ENCODE measurements at places on chromosomes 3 and 15.

DNA sequence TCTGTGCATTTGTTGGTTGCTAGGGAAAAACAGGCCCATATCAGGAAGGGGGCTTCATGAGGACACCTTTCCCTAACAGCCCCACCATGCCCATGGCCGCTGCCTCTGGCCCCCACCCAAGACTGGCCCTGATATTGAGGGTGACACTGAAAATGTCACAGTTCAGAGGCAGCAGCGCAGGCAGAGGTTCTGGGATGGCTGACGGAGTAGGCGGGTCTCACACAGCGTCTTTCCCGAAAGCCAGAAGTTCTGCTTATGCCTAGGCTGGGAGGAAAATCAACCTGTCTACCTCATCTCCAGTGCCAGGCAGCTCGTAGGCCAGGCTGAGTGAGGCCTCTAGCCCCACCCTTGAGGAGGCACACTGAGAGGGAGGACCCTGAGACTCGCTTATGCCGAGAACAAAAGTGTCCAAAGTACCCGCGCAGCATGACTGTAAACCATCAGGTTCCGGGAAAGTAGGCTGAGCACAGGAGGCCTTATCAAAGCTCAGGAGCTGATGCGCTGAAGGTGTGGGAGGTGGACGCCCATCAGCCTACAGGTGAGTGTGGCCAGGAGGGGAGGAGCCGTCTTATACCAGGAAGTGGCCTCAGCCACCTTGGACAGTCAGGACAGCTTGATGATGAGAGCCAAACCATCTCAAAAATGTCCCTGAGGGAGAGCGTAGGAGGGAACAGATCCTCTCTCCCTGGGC is 27.5 kb downstream of the GRAMD2A start:
- no peak for DNase-seq

DNA sequence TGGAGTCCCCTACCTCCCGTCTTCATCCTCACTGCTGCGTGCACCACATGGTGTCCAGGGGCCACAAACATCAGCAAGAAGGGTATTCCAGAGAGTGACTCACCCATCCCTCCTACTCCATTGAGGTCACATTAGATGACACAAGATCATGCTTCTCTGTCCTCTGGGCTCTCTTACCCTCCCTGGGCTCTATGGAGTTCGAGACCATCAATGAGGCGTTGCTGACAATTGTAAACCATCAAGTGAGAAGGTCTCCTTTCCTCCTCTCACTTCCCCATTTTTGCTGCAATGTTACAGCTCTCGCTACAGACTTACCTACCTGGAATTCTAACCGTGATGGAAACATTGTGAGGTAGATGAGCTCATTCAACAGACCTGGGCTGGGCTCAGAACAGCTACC is 51.7 kb downstream of the HMCES start:
- no peak for DNase-seq

DNA sequence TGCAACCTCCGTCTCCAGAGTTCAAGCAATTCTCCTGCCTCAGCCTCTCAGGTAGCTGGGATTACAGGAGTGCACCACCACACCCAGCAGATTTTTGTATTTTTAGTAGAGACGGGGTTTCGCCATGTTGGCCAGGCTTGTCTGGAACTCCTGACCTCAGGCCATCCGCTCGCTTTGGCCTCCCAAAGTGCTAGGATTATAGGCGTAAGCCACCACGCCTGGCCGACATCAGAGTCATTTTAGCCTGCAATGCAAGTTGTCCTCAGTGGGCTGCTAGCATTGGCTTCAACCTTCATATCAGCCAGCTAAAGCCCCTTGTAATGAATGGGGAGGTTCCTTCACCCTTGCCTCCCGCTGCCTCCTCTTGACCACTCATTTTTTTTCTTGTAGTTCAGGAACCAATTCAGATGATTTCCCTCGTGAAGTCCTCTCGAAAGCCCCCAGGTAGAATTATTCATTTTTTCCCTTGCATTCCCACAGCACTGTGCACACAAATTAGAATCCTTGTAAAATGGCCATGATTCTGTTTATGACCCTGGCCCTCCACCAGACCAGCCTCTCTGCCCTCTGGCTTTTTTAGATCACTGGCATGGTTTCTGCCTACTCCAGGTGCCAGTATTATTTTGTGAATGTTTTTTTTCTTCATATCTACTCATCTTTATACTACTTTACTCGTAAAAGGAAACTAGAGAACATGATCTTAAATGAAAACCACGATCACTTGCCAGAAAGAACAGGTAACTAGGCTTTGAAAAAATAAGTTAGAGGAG is 29.1 kb downstream of the FLNB start:
- no peak for DNase-seq

GRCh38 chr3:18634461-18634860 is 209.3 kb upstream of the SATB1 start:
- DNase-seq = no peak

GRCh38 chr15:89129123-89129815 is 41.0 kb downstream of the ABHD2 start:
- peak; percentile 59 for DNase-seq

- peak; percentile 39 for DNase-seq
Measured at GRCh38 chr3:48560648-48561018, 2.9 kb downstream of the UCN2 start.

DNA sequence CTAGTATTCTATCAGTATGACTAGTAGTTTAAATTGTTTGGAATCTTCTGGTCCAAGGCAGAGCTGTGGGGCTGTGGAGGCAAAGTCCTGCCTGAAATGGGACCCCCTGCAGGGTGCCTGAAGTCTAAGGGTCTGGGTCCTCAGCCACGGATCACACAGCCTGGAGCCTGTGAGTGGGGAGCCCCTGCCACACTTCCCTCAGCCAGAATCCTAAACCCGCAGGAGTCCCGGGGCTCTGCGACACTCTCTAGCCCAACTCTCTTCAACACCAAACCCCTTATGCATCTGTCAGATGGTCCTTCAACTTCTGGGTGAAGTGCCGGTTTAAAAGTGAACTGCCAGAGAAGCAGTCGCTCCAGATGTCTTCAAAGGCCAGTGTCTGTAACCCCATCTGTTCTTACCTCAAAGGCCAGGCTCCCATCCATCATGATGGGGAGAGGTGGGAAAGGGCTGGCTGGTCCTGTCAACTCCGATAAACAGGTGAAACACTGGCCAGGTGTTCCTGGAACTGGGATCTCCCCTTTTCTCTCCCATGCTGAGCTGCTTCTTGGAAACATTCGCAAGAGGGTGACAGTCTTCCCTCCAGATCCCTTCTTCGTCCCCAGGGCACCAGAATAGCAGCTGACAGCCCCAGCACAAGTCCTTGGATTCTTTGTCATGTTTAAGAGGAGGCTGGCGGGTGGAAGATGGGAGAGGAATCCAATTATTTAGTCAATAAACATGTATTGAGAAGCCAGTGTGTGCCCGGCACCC is 45.6 kb downstream of the CPN2 start:
- no peak for DNase-seq

DNA sequence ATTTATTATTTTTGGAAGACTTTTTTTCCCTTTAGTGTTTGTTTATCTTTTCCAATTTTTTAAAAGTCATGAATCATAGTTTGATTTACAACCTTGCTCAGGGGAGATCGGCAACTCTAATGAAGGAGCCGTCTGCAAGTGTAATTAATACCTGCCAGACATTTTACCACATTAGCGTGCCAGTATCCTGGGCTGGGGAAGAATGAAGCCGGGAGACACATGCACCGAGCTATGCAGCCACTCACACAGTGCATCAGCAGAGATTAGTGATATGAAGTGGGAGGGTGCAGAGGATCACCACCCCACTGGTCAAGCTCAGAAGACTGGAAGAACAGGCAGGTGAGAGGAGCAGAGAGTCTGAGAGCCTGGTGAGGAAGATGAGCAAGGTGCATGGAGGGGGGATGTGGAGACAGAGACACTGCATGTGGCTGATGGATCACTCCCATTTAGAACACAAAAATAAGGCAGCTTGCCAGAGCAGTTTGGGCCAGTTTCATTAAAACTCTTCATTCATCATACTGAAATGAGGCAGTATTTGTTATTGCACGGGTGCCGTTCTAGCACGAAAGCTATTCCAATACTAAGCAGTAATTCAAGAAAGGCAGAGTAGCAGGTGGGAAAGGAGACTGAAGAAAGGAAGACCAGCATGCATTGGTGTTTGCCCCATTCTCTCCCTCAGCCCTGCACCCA is 821.6 kb downstream of the TUSC7 start:
- peak; percentile 14 for DNase-seq

- DNase-seq = no peak
Measured at GRCh38 chr3:33823821-33824220, 25.4 kb downstream of the PDCD6IP start.

DNA sequence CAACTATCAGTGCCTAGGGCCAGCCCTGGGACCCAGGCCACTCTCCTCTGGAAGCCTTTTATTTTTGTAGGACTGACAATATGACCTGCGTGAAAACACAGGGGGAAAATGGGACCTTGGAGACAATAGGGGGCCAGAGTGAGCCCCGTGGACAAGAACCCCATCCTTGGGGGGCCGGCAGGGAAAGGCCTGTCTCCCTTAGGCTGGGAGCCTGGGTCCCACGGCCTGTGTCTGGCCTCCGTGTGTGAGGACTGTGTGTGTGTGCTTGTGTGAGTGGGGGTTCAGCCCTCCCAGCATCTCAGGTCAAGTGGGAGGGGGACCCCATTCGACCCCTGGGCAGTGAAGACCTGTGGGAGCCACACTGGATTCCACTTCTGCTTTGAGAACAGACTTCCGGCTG is 53.3 kb downstream of the EXOG start:
- DNase-seq = no peak

GRCh38 chr15:25741256-25741580 is 121.9 kb downstream of the ATP10A start:
- DNase-seq = no peak

DNA sequence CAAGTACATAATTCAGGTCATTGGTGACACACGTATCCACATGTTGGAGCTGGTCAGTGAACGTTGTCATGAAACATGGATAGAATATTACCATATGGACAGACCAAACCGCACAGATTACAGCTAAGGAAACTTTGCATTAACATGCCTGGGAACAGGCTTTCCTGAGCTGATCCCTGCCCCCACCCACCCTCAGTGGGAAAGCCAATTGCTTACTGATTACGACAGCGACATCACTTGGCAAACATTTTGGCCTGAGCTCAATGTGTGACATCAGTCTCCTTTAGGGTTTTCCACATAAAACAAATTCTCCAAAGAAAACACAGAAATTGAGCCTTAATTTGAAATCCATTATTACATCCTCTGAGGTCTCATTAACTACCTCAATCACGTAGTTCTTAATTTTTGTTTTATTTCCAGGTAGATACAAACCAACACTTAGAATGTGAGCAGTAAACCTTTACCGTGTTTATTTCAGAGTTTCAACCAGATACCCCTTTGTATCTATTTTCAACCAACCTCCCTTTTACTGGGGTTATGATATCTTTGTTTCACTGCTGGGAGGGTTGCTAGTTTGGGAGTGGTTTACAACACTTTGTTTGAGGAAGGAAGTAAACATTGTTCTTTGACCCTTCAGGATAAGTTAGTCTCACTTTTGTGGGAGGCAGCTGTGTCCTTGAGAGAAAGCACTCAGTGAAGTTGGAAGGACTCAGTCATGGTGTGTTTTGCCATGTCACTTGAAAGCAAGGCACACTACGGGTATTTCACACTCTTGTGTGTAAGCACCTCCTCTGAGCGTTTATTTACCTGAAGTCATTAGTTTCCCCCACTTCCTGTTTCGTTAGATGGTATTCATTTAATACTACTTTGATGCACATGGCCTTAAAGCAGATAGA is 103.1 kb downstream of the CMSS1 start:
- DNase-seq = no peak

DNA sequence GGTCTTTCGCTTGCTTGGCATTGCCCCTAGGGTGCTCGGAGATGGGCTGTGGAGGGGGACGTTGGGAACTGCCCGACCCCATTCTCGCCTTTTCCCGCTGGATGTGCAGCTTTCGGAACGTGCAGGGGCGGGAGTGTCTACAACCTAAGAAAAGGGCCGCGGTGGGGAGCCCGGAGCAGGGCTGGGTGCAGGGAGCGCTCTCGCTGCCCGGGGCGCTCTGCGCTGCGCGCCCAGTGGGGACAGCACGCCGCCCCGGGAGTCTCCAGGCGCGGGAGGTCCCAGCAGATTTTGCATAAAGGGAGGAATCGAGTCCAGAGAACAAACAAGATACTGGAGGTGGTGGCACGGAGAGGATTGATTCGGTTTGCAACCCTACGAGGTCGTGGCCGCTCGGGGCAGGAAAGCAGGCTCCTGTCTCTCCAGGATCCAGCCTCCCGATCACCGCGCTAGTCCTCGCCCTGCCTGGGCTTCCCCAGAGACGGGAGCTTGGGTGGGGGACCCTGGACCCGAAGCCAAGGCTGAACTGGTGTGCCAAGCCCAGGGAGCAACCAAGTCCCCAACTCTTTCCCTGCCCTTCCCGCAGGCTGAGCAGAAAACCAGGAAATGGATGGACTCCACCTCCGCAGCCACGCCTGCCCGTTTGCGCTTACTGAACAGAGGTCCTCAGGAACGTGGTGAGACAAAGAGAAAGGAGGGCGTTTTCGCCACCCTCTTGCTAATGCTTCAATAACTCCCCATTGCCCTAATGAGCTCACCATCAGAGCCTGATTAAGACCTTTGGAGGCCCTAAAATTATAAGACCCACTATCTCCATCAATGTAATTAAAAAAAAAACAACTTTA is 59.7 kb downstream of the NOX5 start:
- peak; percentile 82 for DNase-seq

GRCh38 chr3:138768125-138768524 is 66.6 kb downstream of the PIK3CB start:
- DNase-seq = no peak

DNA sequence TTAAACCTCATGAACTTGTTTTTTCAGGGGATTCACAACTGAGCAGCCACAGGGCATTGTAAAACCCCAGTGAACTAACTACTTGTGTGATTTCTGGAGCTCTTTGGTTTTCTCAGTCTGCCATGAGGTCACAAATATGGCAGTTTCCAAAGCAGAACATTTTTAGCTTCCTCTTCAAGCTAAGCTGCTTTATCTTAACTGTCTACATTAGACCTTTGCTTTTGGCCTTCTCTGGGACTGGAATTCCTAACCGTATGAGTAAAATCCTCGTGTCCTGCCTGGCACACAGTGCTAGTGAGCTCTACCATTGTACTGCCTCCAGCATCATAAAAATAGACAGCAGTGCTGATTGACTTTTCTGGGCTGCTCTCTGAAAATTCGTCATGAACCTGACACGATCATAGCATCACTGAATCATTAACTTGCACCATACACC is 22.1 kb downstream of the CDIN1 start:
- DNase-seq = no peak

DNA sequence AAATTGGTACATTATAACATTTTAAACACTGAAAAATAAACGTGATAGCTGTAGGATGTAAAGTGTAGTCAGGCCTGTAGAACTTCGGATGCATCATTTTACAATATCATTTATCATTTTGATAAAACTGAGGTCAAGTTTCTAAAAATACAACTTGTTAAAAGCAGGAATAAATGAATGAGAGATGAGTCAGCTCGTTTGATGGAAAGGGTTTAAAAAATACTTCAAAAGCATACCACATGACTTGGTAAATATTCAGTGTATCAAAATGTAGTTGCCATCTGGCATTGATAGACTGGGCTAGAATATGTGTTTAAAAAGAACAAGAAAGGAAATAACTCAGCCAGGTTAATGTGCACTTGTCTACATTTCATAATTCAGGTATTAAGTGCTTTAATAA is 357.0 kb downstream of the TIGIT start:
- DNase-seq = no peak

Measured in SK-N-SH (cell line).